Choroid plexus epithelial cell (primary cell): ENCODE measurements at places on chromosomes 1 and 21.

DNA sequence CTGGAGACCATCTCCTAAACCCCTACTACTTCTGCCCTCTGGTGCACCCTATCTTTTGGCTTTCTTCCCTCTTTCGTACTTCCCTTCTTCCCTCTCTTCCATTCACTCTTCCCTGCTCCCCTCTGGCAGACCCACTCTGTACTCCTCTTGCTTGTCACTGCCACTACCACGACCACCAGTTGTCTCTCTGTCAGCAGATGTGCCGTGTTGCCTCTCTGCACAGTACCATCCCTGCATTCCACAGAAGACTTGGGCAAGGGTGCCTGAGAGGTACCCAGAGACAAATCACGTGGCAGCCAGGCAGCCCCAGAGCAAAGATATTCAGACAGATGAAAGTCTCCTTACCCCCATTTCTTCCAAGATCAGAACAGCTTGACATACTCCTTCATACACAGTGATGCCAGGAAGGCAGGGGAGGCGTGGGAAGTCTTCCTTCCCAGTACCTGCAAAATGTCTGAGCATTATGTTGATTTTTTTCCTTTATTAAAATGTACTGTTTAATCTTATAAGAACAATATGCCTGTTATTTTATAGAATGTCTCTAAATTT lies 15.0 kb downstream of the CAMSAP2 start:
- no peak for DNase-seq

GRCh38 chr1:9716404-9717192 lies 65.1 kb downstream of the PIK3CD start:
- no peak for DNase-seq

DNA sequence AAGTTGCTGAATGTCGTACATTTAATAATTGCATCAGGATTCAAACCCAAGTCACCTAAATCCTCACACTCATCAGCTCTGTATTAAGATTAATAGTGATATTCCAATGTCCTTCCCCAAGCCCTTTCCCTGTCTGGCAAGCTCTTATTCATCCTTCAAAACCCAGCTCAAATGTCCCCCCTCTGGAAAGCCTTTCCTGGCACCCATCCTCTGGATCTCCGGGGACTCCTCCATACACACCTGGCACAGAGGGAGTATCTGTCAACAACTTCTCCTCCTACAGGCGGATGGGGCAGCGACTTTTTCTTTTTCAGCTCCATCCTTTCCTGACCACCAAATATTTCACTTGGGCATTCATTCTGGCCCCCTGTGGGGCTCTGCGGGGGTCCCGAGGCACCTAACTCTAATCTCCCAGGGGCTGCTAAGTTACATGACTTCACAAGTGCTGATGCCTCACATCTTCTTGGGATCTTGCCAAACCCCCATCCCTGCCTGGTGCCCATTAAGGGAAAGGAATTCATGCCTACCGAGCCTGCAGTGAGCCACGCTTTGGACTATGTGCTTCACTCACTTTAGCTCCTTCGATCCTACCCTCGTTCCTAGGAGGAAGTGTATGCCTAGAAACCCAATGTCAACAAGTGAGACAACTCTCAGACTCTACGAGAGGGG lies 15.2 kb downstream of the TINAGL1 start:
- no peak for DNase-seq

- no peak for DNase-seq
Measured at GRCh38 chr1:107683191-107683657, 281.8 kb downstream of the VAV3 start.

DNA sequence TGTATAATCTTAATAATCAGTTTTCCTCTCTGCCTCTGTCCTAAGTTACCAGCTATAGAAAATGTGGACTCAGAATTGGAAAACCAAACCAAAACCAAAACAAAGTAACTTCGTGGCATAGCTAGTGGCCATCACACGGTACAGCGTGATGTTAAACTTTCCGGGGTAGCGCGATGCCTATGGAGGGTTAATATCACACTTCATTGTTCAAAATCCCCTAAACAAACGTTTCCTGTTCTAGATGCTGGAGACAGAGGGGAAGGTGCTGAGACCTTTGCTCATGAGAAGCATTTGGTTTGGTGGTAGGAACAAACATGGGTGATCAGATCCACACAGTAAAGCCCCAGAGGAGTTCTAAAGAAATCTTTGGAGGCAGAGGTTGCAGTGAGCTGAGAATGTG lies 4.9 kb downstream of the AADACL4 start:
- DNase-seq = no peak

DNA sequence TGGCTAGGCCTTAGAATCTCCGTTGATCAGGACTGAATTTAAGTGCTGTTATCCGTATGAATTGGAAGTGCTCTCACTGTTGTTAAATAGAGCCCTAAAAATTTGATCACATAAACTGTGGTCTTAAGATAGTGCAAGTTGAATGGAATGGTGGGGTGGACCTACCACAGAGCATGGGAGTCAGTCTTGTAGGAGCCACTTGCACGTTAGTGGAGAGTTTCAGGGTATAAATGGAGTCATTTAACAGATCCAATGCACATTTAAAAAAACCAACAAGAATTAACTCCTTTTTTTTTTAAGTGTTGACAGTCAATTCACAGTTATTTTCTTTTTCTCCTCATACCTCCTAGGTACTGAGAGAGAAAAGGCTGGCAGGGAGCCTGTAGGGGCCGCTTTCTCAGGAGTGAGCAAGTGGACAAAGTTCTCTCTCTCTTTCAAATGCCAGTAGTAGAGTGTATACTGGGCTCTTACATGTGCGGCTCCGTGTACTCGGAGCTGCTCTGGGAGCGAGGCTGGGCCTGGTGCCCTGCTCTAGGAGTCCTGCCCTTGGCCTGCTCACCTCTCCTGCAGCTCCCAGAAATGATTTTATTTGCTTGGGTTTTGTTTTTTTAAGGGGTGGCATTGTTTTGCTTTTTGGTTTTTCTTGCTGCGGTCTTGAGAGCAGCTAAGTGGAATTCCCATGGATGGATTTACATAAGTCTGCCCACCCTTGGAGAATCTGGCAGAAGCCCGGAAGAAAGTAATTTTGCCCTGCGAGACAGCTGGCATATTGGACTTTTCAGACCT lies 91.3 kb downstream of the ATP5PO start:
- no peak for DNase-seq

DNA sequence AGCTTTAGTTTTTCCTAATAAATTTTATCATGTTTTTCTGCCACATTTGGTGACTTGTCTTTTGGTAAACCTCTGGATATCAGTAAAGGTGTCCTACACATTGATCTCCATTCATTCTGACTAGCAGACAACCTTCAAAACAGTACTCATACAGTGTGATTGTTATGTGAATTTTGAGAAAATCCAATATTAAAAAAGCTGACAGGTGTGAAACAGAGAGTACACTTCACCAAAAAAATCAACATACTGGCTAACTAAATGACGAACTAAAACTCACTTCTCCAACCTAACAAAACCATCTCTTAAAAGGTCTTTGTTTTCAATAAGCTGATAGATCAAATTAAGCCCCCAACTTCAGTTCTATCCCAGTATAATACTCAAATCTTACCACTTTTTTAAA lies 1.5 kb downstream of the FRRS1 start:
- DNase-seq = no peak

DNA sequence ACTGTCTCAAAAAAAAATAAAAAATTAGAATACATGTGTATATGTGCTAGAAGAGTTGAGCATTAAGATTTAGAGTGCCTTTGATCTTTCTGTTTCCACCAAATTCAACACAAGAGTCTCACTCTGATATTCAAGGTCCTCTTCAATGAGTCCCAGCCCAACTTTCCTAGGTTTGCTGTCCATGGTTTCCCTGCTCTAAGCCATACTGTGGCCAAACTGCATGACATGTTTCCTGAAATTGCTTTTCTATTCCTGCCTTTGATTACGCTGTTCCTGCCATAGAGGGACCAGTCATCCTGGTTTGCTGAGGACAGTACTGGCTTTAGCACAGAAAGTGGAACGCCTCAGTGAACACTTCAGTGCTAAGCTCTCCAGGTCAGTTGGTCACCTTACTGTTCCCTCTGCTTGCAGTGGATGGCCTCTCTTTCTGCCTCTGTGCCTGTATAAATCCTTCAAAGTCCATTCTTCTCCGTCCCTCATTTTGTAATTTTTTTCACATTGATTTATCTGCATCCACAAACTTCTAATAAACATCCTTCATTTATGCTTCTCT lies 305.9 kb upstream of the PROX1 start:
- DNase-seq = no peak

DNA sequence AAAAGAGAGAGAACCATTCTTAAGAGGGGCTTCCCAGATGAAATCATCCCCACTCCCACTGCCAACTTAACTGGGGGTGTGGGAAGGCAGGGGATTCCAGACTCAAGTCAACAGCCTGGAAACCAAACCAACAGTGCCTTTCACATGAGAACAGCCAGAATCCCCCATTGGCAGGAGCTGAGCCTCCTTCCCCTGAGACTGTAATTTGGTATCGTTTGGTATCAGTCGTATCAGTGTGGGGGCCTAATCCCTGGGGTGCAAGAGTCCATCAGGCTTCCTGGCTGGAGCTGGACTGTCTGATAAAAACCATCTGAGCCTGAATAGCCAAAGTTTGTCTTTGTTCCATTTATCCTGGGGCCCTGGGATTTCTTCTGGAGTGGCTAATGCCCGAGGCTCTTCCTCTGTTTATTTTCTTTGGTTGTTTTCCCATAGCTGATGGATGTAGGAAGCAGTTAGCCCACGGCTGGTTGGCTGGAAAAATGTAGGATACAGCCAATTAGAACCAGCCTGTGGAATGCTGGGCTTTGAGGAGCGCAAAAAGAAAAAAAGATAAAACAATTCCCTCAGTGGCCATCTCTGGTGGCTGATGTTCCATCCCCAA lies 84.6 kb downstream of the LAMC2 start:
- peak; percentile 66 for DNase-seq

DNA sequence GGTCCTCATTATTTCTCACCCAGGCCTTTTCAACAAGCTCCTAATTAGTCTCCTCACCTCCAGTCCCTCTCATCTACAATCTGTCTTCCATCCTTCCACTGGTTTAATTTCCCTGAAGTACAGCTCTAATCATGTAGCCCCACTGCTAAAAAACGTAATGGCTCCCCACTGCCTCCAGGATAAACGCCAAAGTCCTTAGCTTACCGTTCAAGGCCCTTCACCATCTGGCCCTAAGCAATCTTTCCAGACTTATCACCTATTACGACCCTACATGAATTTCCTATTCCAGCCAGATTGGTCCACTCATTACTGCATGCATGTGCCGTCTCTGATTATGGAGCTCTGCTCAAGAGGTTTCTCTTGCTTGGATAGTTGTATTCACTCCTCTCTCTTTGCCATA lies 83.1 kb upstream of the DAB1 start:
- no peak for DNase-seq

- DNase-seq = no peak
Measured at GRCh38 chr1:20080441-20081352, 10.7 kb downstream of the PLA2G5 start.

- no peak for DNase-seq
Measured at GRCh38 chr21:27314131-27314530, 347.2 kb upstream of the ADAMTS5 start.
